ENCODE measurements at places on chromosomes 3 and 15.

GRCh38 chr15:90408657-90409056 is 20.6 kb downstream of the IQGAP1 start:
- DNase-seq = no peak

DNA sequence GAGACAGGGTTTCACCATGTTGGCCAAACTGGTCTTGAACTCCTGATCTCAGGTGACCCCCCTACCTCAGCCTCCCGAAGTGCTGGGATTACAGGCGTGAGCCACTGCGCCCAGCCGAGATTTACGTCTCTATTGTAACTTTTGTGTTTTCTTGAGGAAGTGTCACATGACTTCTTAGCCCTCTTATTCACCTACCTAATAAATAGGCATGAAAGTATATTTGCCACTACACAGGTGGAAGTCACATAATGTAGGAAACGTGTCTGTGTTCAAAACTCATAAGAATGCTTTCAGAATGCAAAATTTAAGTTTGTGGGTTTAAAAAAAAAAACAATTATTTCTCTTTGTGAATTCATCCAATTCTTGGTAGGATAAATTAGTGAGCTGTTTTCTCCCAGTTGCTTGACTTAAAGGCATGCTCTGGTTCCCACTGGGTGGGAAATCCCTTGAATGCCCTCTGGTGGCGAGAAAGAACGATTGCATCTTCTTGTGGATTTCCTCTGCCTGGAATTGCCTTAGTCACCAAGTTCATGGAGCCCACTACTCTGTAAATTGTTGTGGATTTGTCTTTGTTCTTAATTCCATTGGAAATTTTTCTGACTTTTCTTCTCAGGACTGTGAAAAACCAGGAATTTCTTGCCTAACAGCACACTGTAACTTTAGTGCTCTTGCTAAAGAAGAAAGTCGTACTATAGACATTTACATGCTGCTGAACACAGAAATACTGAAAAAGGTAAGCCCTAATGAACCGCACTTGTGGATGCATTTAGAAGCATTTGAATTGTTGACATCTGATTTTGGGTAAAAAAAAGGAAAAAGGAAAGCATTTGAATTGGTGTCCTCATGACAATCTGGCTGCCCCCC is 82.2 kb upstream of the CTDSPL start:
- DNase-seq = no peak

GRCh38 chr3:133293397-133294110 is 106.3 kb upstream of the BFSP2 start:
- DNase-seq = no peak

- no peak for DNase-seq
Measured at GRCh38 chr3:192273697-192274010, 453.7 kb downstream of the FGF12 start.

DNA sequence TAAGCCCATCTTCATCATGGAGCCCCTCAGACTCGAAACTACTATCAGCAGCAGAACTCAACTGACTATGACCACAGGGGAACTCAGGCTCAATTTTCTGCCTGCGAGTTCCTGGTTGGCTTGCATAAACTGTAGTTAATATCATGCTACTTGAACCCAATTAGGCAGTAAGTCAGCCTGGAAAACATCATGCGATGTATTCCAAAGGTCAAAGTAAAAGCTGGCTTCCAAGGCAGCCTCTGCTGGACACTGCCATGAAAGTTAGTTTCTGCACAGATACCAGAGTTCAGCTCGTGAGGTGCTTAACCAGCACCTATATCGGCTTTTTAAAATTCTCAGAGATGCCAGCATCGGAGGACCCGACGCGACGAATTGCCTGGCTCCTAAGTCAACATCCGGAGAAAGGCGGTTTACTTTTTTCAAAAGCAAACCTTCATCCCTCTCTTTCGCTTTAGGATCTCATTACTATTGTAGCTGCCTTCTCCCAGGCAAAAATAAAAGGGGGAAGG is 3.8 kb downstream of the ANP32A start:
- no peak for DNase-seq

- DNase-seq = no peak
Measured at GRCh38 chr3:178405531-178405930, 130.7 kb upstream of the KCNMB2 start.

DNA sequence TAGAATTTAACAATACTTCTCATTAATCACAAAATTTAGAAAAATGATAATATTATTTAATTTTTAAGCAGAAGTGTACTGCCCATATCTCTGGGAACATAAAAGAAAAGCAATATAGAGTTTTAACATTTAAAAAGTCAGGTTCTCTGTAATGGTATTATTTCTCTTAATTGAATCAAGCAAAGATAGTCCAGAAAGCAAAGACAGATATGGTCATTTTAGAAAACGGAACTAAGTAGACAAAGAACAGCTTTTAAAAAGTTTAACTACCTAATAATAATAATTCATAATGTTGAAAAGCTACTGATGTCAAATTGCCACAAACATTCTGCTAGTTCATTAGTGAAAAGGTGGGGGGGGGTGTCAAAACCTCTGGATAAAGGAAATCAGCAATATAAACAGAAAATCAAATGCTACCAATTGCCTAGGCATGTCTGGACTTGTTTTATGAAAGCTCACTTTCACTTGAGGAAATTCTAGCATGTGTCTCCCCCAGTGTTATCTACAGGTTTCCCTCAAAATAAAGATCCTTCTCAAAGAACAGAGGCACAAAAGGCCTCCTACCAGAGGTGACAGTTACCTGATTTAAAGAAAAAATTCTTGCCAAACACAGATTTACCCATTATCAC is 1.7 kb downstream of the ZMAT3 start:
- no peak for DNase-seq

DNA sequence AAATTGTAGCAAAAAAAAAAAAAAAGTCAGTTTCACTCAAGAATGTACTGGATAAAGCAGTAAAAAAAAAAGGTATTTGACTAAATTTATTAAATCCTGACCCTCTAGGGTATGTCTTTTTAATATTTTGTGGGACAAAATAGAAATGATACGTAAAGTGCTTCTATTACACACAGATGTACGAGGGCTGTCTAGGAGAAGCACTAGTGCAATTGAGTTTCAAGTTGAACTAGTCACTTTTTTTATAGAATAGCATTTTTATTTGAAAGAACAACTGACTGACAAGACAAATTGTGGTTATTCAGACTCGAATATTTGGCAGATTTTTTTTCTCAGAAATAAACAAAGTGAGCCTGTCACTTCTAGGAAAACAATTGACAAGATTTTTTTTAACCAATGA is 49.0 kb downstream of the CCDC54 start:
- DNase-seq = no peak

DNA sequence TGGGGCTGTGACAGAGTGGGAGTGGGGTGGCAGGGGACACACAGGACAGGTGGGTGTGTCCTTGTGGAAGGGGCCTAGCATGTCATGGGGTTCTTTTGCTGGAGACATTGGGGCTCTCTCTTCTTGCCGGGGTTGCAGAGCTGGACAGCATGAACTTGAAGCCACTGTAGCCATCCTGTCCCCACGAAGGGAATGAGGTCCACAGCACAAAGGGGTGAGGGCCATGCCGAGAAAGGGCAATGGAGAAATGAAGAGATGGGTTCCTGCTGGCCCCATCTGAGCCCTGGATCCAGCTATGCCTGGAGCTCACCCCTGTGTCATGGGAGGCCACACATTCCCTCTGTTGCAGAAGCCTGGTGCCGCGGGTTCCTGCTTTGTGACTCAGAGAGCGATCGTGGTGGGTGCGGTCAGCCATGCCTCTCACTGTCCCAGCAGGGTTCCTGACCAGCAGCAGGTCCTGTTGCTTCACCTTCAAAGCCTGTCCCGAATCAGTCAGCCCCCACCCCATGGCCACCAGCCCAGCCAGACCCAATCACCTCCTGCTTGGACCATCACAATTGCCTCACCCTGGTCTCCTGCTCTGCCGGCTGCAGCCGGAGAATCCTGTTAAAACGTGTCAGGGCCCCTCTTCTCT is 50.0 kb downstream of the DNAJB8 start:
- no peak for DNase-seq
